Activated CD4-positive, alpha-beta T cell treated with anti-CD3 and anti-CD28 coated beads, Interleukin-2, amount 10 ng/mL, durations not matched to agents 24 days and 14 days (primary cell): ENCODE measurements at places on chromosomes 11 and 22. TPM values are rescaled to one million over a fixed set of nuclear protein-coding genes. Genes with fewer than 3 reads are reported as not detected.
A peak's percentile ranks its signal among the peaks of the same experiment; 100 is the strongest.

The P2RY2 gene
- not detected in 2 replicates for total RNA-seq

The MS4A4A gene
- not detected in 2 replicates for total RNA-seq

The CDKN1C gene
- total RNA-seq, result 1.8 and 2.0 TPM in 2 replicates

The NXPE4 gene
- total RNA-seq, result not detected in 2 replicates

The OR4C16 gene
- total RNA-seq, result not detected in 2 replicates

The MDK gene
- total RNA-seq, result 5.4 and 7.1 TPM in 2 replicates

The TEAD1 gene
- total RNA-seq, result 0.49 and 0.66 TPM in 2 replicates

The VSIG2 gene
- total RNA-seq, result 0.23 TPM in 1 of 2 replicates, not detected in the other

The OMP gene
- not detected in 2 replicates for total RNA-seq

The YAP1 gene
- total RNA-seq, result not detected in 2 replicates

The MPPED2 gene
- total RNA-seq, result not detected in 2 replicates

The LGR4 gene
- not detected in 2 replicates for total RNA-seq

The NPAS4 gene
- 0.09 TPM in 1 of 2 replicates, not detected in the other for total RNA-seq

The TMEM138 gene
- total RNA-seq, result 65.2 and 69.9 TPM in 2 replicates

- H3K4me3 ChIP-seq, result no peak overlapping the region
- peaks cover 2% of the 10 kb centered on the region for H3K4me1 ChIP-seq
- no peaks in the 10 kb centered on the region for H3K36me3 ChIP-seq
- no peak for DNase-seq
- H3K27me3 ChIP-seq, result no peaks in the 10 kb centered on the region
Observed at GRCh38 chr11:8705146-8705545, 22.6 kb downstream of the RPL27A start.

GRCh38 chr11:65330544-65330943 lies 3.1 kb upstream of the DPF2 start:
- peaks cover 12% of the 10 kb centered on the region for H3K36me3 ChIP-seq
- no peak overlapping the region for H3K4me3 ChIP-seq
- H3K4me1 ChIP-seq, result peaks cover 19% of the 10 kb centered on the region
- no peak overlapping the region for H3K27ac ChIP-seq

DNA sequence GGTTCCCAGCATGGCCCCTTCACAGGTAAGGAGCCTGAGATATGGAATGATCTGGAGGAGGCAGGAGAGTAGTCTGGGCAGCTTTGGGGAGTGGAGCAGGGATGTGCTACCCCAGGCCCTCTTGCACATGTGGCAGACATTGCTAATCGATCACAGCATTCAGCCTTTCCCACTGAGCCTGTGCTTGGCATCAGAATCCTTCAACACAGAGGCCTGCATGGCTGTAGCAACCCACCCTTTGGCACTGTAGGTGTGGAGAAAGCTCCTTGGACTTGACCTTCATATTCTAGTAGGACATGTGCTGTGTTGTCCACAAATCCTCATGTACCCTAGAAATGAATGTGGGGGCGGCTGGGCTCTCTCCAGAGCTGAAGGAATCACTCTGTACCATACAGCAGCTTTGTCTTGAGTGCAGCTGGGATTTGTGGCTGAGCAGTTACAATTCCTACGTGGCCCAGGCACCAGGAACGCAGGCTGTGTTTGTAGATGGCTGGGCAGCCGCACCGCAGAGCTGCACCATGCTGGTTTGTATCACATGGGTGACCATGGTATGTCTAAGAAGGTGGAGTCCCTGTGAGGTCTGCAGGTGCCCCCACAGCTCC lies 21.8 kb upstream of the PPP6R3 start:
- H3K27ac ChIP-seq, result no peak overlapping the region
- H3K4me1 ChIP-seq, result peaks cover 5% of the 10 kb centered on the region
- DNase-seq, result no peak
- peaks cover 2% of the 10 kb centered on the region for H3K36me3 ChIP-seq
- H3K27me3 ChIP-seq, result no peaks in the 10 kb centered on the region

GRCh38 chr22:49368221-49368975 lies 459.3 kb downstream of the BRD1 start:
- H3K4me3 ChIP-seq, result no peak overlapping the region
- no peaks in the 10 kb centered on the region for H3K4me1 ChIP-seq
- no peak overlapping the region for H3K27ac ChIP-seq
- H3K27me3 ChIP-seq, result no peaks in the 10 kb centered on the region
- no peaks in the 10 kb centered on the region for H3K36me3 ChIP-seq
- DNase-seq, result no peak

- peaks cover 6% of the 10 kb centered on the region for H3K4me1 ChIP-seq
- DNase-seq, result no peak
- H3K27me3 ChIP-seq, result peaks cover 67% of the 10 kb centered on the region
- no peaks in the 10 kb centered on the region for H3K36me3 ChIP-seq
- peak overlapping the region; percentile 78 for H3K4me3 ChIP-seq
Observed at GRCh38 chr11:119147604-119148333, 1.1 kb upstream of the ABCG4 start.

DNA sequence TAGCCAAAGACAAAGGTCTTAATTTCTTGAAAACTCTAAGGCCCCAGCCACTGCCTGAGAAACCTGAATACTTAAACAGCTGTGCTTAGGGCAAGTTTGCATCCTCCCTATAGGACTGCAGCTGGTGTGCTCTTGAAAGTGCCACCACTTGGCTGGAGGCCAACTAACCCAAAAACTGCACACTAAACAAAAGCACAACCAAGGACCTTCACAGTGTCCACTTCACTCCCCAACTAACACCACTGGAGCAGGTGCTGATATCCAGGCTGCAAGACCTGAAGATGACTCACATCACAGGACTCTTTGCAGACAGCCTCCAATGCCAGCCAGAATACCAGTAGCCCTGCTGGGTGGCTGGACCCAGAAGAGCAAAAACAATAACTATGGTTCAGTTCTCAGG lies 357.7 kb upstream of the ARHGAP42 start:
- H3K4me1 ChIP-seq, result no peaks in the 10 kb centered on the region
- H3K27ac ChIP-seq, result no peak overlapping the region
- no peak for DNase-seq
- H3K27me3 ChIP-seq, result no peaks in the 10 kb centered on the region
- H3K36me3 ChIP-seq, result no peaks in the 10 kb centered on the region
- H3K4me3 ChIP-seq, result no peak overlapping the region

GRCh38 chr11:104956528-104956927 lies 11.8 kb downstream of the CASP4 start:
- H3K27ac ChIP-seq, result no peak overlapping the region
- no peak for DNase-seq
- H3K27me3 ChIP-seq, result no peaks in the 10 kb centered on the region
- H3K4me1 ChIP-seq, result peaks cover 22% of the 10 kb centered on the region
- H3K4me3 ChIP-seq, result no peak overlapping the region
- H3K36me3 ChIP-seq, result peaks cover 57% of the 10 kb centered on the region

- DNase-seq, result no peak
- H3K27ac ChIP-seq, result no peak overlapping the region
- H3K36me3 ChIP-seq, result no peaks in the 10 kb centered on the region
- H3K27me3 ChIP-seq, result no peaks in the 10 kb centered on the region
- no peak overlapping the region for H3K4me3 ChIP-seq
- H3K4me1 ChIP-seq, result no peaks in the 10 kb centered on the region
Observed at GRCh38 chr11:11397036-11397415, 44.0 kb upstream of the CSNK2A3 start.

DNA sequence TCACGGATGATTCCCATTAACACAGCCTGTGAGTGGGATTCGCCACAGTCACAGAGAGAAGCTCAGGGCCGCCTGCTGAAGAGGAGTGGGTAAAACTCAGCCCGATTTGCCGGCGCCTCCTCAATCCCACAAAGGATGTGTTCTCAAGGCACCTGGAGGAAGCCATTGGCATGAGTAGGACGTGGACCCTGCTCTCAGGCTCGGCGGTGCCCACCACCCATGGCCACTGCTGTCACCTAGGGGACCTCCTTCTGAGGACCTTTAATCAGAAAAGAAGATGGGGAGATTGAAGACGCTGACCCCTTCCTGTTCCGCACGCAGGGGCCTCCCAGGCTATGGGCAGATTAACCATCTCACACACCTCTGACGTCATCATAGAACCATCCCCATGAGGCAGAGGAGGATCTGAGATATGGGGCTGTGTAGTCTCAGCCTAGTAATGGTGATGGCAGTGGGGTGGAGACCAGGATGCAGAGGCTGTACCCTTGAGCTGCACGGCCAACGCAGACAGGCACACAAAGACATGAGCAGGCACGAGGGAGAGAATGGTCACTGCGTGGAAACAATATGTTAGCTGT lies 571.8 kb downstream of the BRD1 start:
- no peak overlapping the region for H3K27ac ChIP-seq
- DNase-seq, result no peak
- H3K27me3 ChIP-seq, result no peaks in the 10 kb centered on the region
- H3K4me1 ChIP-seq, result no peaks in the 10 kb centered on the region

DNA sequence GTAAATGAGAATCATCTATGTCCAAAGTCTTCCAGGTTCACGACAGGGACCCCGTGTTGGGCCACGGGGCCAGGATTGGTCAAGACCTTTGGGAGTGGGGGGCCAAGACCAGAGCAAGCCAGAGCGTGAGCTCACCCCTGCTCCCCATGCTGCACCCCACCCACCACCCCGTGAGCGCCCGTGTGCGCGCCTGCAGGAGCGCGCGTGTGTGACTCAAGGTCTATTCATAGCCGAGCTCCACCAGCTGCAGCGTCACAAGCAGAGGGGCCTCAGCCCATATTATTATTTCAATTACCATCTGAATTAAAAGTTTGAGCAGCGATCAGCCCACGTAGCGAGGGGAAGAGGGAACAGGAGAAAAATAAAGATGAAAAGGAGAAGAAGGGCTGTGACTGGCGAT lies 5.2 kb downstream of the KCNJ4 start:
- DNase-seq, result no peak
- no peak overlapping the region for H3K4me3 ChIP-seq
- H3K4me1 ChIP-seq, result peaks cover 4% of the 10 kb centered on the region
- H3K27me3 ChIP-seq, result peaks cover 50% of the 10 kb centered on the region
- no peaks in the 10 kb centered on the region for H3K36me3 ChIP-seq
- no peak overlapping the region for H3K27ac ChIP-seq

- DNase-seq, result no peak
- peaks cover 59% of the 10 kb centered on the region for H3K36me3 ChIP-seq
- no peaks in the 10 kb centered on the region for H3K27me3 ChIP-seq
- H3K4me1 ChIP-seq, result peaks cover 26% of the 10 kb centered on the region
Observed at GRCh38 chr11:47236482-47236881, 12.1 kb downstream of the ACP2 start.

- H3K27ac ChIP-seq, result no peak overlapping the region
- H3K4me3 ChIP-seq, result no peak overlapping the region
- H3K27me3 ChIP-seq, result no peaks in the 10 kb centered on the region
- DNase-seq, result no peak
Observed at GRCh38 chr11:123979311-123979710, 1.7 kb upstream of the OR10S1 start.

GRCh38 chr22:39409516-39410029 lies 10.0 kb downstream of the TAB1 start:
- no peak overlapping the region for H3K4me3 ChIP-seq
- H3K27me3 ChIP-seq, result no peaks in the 10 kb centered on the region
- DNase-seq, result no peak
- H3K27ac ChIP-seq, result no peak overlapping the region

- H3K27ac ChIP-seq, result no peak overlapping the region
- H3K27me3 ChIP-seq, result peaks cover 19% of the 10 kb centered on the region
- no peaks in the 10 kb centered on the region for H3K36me3 ChIP-seq
- H3K4me1 ChIP-seq, result peaks cover 9% of the 10 kb centered on the region
- DNase-seq, result peak; percentile 76
- H3K4me3 ChIP-seq, result peak overlapping the region; percentile 73
Observed at GRCh38 chr11:62444236-62444833, 25.5 kb downstream of the SCGB1A1 start.

- DNase-seq, result no peak
- peak overlapping the region; percentile 59 for H3K27ac ChIP-seq
- peak overlapping the region; percentile 99 for H3K4me3 ChIP-seq
- peaks cover 3% of the 10 kb centered on the region for H3K36me3 ChIP-seq
- H3K4me1 ChIP-seq, result peaks cover 61% of the 10 kb centered on the region
Observed at GRCh38 chr11:62547691-62548281, 1.2 kb upstream of the AHNAK start.

GRCh38 chr22:19376971-19377370 lies 54.6 kb downstream of the HIRA start:
- no peak overlapping the region for H3K27ac ChIP-seq
- H3K4me3 ChIP-seq, result no peak overlapping the region
- no peaks in the 10 kb centered on the region for H3K4me1 ChIP-seq
- DNase-seq, result no peak
- H3K27me3 ChIP-seq, result no peaks in the 10 kb centered on the region
- H3K36me3 ChIP-seq, result peaks cover 41% of the 10 kb centered on the region

- H3K4me1 ChIP-seq, result peaks cover 11% of the 10 kb centered on the region
- no peak for DNase-seq
- H3K4me3 ChIP-seq, result no peak overlapping the region
- H3K27ac ChIP-seq, result no peak overlapping the region
- no peaks in the 10 kb centered on the region for H3K27me3 ChIP-seq
- peaks cover 38% of the 10 kb centered on the region for H3K36me3 ChIP-seq
Observed at GRCh38 chr11:134260503-134260902, 7.1 kb downstream of the ACAD8 start.

DNA sequence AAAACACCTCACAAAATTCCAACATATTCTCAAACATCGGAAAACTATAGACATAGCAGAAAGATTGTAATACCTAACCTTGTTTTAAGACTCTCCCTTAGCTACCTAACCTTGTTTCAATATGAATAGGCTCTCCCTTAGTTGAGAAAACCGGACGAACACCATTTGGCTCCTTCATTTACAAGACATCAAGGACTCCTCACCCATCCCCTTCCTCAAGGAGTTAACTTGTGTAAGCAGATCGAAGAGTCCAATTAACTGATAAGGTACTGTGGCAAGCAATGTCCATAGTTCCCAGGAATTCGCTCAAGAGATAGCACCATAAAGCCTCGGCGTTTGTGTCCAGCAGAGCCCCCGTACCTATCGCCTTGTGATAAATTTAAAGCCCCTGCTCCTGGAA lies 4.6 kb upstream of the ACRV1 start:
- no peaks in the 10 kb centered on the region for H3K27me3 ChIP-seq
- H3K4me1 ChIP-seq, result no peaks in the 10 kb centered on the region
- peaks cover 10% of the 10 kb centered on the region for H3K36me3 ChIP-seq

GRCh38 chr11:114209904-114210303 lies 86.3 kb upstream of the NNMT start:
- no peak for DNase-seq
- H3K36me3 ChIP-seq, result no peaks in the 10 kb centered on the region
- no peak overlapping the region for H3K4me3 ChIP-seq
- peaks cover 38% of the 10 kb centered on the region for H3K4me1 ChIP-seq

GRCh38 chr22:45602824-45603595 lies 68.6 kb upstream of the ATXN10 start:
- H3K27me3 ChIP-seq, result peaks cover 4% of the 10 kb centered on the region
- no peak overlapping the region for H3K27ac ChIP-seq
- H3K4me3 ChIP-seq, result no peak overlapping the region
- no peak for DNase-seq
